ENCODE measurements at places on chromosomes 7 and 10. TPM values are rescaled to one million over a fixed set of nuclear protein-coding genes. Genes with fewer than 3 reads are reported as not detected.

CASTOR2 gene
- 2.4 TPM for total RNA-seq

HOXA1 gene
- 0.08 TPM for total RNA-seq

ZNF485 gene
- 2.7 TPM for total RNA-seq

C10orf88 gene
- 1.9 TPM for total RNA-seq

OR2A42 gene
- total RNA-seq: not detected

SPDYE11 gene
- not detected for total RNA-seq

GHRHR gene
- total RNA-seq: 0.83 TPM

DNA sequence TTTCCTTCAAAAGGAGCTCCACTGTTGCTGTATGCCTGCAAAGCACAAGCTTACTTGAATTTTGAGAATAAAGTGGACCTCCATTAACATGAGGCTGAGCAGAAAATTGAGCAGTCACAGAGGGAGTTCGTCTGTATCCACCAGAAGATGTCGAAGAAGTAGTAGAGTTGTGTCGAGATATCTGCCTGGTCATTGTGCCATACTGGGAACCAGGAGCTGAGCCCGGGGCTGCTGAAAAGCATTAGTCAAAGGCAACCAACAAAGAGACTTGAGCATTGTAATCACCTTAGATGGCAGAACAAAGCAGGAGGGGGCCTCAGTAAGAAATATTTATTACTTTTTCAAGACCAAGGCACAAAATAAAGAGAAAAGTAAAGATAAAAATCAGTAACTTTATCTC lies 61.5 kb downstream of the PDSS1 start:
- no peak for DNase-seq

DNA sequence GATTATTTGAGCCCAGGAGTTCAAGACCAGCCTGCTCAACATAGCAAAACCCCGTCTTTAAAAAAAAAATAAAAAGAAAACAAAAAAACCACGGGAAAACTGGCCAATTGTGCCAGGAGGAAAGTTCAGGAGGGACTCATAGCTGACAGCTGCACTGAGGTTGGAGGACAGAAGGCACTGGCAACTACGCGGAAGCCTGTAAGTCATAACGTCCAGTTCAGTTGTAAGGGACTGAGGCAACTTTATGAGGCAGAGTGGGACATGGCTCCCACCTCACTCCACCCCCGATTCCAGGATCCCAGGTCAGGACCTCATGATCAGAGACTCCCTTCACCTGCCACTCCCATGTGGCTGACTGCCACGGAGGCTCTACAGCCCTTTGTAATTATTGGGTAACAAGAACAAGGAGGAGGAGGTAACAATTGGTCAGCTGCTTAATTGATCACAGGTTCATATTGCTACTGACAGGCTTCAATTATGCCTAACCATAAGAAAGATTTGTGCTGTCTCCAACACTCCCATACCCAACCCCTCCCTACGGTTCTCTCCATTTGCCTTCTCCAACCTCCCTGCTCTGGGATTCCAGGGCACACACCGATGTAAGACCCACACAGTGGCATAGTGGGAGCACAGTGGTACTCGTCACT lies 1.9 kb upstream of the CCL24 start:
- DNase-seq: no peak

DNA sequence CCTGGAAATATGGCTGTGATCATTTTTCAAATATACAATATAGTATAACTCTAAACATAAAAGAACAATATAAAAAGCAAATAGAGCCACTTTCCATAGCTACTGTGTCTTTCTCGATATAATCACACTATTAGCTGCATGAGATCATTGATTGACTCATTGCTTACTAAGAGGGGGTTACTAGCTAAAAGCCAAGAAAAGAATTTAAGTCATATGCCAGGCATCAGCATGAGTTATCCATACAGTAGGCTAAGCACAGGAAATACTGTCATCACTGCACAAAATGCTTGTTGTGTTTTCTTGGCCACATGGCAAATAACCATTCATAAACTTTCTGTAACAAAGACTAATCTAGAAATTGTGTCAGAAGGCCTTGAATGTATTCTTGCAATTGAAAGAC lies 18.8 kb upstream of the ABCB5 start:
- no peak for DNase-seq

DNA sequence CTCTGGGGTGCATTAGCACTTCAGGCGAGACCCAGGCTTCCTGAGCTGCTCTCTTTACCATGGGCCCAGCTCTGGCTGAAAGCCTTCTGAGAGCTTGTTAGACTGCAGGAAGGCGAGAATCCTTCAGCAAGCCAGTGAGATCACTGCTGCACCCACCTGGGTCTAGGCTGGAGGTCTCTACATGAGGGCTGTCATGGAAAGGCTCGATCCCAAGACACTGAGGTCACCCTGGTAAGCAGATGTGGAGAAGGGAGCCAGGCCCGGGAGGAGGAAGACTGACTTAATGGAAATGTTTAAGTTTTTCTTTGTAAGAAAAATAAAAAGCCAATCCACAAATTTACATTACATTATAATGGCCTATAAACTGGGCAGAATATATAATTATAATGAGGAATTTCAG lies 684.5 kb downstream of the TNS3 start:
- no peak for DNase-seq

- DNase-seq: no peak
Observed at GRCh38 chr10:85532773-85533172, 833.8 kb downstream of the GRID1 start.

GRCh38 chr7:116446212-116446855 lies 53.2 kb upstream of the CAV2 start:
- DNase-seq: no peak

GRCh38 chr10:27531336-27531847 lies 27.3 kb downstream of the RAB18 start:
- no peak for DNase-seq

DNA sequence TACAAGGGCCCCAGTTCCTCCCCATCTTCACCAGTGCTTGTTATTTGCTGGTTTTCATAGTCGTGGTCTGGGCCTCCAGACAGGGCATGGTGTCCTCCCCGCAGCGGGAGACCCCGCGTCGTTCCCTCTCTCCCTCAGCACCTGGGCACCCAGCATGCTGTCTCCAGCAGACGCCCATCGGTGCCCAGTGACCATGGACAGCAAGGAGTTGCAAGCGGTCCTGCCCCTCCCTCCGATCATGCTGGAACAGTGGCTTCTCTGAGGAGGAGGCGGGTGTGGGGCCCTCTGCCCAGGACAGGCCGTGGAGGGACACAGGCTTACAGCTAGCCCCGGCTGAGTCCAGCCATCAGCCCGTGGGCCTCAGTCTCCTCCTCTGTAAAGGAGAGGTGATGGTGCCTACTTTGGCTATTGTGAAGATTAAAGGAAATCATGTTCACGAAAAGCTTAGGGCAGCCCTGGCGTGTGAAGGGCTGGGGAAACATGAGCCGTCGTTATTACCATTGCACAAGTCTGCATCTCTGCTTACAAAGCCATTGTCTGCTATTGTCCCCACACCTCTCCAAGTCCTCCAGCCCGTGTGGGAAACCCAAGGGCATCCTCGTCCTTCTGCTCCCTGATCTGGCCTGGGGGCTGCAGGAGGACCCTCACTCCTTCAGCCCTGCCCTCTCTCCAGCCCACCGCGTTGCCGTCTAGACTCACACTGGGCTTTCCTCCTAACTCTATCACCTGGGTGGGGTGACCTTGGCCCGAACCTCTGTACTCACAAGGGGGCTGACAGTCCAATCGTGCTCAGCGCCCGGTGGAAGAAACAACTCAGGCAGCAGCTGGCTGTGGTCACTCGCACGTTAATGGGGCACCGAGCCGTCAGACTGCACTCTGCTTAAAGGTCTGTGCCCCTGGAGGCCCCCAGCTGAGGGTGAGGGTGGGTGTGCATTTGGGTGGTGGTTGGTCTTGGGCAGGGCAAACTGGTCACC lies 29.9 kb downstream of the EN2 start:
- DNase-seq: no peak

DNA sequence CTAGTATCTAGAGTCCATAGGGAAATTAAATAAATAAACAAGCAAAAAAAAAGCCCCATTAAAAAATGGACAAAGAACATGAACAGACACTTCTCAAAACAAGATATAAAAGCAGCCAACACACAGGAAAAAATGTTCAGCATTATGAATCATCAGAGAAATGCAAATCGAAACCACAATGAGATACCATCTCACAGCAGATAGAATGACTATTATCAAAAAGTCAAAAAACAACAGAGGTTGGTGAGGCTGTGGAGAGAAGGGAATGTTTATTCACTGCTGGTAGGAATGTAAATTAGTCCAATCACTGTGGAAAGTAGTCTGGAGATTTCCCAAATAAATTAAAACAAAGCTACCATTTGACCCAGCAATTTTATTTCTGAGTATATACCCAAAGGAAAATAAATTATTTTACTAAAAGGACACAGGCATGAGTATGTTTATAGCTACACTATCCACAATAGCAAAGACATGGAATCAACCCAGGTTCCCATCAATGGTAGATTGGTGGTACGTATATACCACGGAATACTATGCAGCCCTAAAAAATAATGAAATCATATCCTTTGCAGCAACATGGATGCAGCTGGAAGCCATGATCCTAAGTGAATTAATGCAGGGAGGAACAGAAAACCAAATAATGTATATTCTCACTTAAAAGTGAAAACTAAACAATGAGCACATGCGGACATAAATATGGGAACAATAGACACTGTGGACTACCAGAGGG lies 366.5 kb upstream of the SEMA3C start:
- no peak for DNase-seq

DNA sequence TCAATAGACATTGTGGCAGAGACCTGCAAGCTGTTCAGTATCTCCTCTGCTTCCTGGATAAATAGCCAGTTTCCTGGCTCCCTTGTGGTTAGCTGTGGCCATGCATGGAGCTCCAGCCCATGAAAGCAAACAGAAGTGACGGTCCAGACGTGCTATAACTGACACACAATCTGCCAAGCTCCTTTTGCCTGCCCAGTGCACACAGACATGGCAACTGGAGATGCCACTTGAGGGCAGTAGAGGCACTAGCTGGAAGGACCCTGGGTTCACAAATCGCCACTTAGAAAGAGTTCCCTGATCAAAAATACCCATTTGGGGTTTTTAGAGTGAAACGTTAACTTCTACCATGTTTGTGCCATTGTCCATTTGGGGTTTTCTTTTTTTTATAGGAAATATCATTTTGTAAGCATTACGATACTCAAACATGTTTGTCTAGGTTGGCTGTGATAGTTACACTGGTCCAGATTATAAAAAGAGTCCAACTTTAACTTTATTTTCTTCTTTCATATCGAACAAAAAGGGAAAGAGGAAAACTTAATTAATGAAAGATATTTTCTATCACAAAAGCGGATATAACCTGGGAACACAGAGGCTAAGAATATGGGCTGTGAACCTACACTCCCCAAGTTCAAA lies 31.3 kb downstream of the KIN start:
- DNase-seq: peak; percentile 51

DNA sequence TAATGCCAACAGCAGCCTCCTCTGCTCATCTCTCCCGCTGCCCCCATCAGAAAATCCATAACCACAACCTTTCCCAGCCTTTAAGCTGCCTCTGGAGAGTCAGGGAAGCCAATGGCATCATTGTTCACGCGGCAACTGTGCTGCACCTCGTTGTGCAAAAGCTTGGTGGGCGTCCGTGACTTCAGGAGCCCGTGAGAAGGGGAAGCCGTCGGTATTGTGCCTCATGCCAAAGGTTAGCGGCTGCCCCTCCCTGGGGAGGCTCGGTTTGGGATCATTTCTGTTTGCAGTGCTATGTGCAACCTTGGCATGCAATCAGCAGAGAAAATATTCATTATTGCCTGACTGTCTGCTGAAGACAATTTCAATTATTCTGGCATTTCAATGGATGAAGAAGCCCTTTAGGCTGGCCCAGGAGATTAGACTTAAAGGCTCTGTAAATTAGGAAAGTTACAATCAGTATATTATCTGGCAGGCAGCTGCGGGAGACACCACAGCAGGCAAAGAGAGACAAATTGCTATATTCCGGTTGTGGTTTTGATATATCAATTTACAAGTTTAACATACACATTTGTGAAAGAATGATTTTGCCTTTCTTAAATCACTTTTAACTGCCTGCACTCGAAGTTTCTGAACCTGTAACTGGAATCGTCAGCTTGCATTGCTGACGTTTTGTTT lies 244.5 kb downstream of the GATA3 start:
- DNase-seq: no peak

DNA sequence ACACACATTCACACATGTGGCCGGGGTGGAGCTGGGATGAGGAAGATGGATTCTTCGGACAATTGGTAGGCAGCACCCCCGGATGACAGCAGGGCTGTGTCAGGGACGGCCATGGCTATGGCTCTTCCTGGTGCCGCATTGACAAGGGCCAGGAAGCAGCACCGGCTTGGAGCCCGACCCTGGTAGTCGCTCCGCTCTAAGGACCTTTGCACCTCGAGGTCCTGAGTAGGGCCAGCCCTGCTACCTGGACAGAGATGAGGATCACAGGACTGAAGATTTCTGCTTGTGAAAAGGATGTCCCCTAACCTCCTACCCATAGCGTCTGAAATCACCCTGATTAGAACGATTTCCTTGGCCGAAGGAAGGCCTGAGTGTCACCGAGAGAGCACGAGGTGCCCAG lies 134.1 kb downstream of the ADARB2 start:
- peak; percentile 5 for DNase-seq

DNA sequence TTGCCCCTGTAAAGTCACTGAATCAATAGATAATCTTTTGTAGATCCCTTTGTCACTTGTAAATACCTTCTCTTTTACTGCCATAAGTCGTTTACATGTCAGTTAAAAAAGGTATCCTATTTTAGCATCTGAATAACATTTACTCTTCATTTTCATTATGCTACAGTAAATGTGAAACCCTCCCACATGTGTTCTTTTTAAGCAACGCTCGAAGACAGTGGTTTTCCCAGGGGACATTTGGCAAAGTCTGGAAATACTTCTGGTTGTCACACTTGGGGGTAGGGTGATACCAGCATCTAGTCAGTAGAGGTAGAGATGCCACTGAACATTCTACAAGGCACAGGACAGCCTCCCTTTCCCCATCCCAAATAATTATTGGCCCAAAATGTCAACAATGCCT lies 23.7 kb downstream of the ATAD1 start:
- no peak for DNase-seq

- no peak for DNase-seq
Observed at GRCh38 chr7:81150951-81151361, 232.1 kb upstream of the SEMA3C start.

DNA sequence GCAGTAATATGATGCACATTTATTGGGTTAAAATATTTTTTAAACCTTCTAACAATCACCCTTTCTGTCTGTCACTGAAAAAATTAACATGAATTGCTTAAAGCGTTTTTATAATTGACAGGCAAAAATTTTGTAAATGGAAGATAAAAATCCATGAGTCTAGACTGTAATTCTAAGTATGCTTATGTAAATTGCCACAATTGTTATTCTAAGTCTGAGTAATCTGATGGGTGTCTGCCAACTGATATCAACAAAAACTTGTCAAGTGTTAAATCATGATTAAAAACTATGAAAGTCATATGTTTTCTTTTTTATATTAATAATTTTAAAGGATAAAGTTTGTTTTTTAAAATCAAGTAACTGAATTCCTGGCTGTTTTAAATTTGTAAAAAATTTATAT lies 208.2 kb downstream of the CDK14 start:
- no peak for DNase-seq

- no peak for DNase-seq
Observed at GRCh38 chr7:159012353-159013069, 132.2 kb downstream of the VIPR2 start.

Measured in left lobe of liver (tissue), 2 donors.